AG08395 (cell line): ENCODE measurements at places on chromosomes 2 and 18.

GRCh38 chr2:105102963-105103421 lies 65.1 kb downstream of the MRPS9 start:
- peak; percentile 48 for DNase-seq

DNA sequence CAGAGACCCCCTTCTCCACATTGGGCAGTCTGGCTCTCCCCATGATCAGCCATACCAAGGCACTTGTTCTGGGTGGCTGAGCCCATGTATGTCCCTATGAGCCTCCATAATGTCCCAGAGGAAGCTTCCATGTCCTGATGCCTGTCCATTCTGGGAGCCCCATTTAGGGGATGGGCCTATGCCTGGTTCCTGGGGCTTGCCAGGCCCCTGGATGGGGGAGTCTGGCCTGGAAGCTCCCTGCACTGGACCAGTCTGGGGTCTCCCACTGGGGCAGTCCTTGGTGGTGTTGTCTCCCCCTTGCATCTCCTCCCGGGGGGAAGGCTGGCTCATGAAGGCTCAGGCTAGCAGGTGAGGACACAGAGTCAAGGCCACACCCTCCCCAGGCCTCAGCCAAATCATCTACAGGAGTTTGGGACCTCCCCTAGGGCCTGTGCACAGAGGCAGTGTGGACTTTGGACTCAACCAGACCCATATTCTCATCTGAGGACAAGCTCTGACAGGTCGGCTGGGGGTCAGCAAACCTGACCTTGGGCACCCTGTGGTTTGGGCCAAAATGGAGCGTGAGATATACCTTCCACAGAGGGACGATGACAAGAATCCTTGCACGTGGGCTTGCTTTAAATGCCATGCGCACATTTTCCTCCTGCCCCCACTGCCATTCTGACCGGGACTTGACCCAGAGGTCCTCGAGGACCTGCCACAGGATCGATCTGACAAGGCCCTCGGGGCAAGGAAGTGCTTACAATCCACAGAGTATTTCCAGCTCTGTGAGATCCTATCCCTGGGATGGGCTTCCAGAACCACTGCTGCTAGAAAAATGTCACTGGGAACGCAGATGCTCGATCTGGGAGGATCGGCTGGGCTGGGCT lies 38.8 kb downstream of the INHBB start:
- DNase-seq: no peak

DNA sequence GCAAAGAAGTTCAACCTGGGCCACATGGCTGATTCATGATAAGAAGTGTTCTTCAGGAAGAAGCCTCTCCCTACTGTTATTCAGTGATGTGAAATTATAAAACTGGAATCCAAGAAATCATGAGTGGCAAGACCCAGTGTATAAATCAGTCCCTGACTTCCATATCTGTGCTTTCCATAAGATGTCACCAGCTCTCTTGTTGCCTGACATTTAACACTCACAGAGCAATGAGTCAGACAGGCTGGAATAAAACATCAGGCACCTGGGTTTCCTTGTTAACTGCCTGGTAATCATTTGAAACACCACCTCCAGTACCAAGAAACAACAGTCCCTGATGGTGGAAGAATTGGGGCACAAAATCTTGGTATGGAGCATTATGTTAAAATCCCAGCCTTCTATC lies 76.1 kb downstream of the SCG2 start:
- no peak for DNase-seq

DNA sequence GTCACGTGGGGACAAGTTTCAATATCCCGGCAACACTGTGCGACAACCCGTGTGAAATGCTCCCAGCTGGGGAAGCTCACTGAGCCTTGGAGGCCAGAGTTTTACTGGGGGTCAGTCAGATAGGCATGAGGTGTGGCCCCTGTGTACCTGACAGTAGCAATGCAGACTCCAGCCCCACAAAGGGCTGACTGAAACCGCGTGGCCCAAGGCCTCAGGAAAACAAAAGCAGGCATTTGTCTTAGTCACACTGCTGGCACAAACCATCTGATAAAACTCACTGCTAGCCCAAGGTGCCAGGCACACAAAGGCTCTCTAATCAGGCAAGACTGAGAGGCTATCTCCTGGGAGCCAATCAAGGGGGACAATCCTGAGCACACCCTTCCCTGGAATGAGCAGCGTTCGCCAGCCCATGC lies 786.6 kb upstream of the RAB6C start:
- DNase-seq: no peak
